ENCODE measurements at places on chromosomes 7 and 10.

DNA sequence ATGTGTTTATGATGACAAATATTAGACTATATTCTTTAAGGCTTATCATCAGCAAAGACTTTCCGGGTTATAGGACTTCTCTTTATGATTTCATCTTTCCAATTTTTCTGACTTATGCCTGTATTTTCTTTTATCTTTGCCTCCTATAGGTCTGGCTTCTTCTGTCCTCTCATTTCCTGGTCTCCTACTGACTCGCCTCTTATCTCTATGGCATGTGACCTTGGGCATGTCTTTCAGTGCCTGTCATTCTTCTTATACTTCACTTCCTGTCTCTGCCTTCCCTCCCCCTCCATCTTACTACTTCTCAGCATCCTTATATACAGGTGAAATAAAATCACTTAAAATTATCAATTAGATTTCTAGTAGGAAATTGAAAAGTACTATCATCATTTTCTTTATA is 42.2 kb downstream of the PCDH15 start:
- no peak for DNase-seq

GRCh38 chr10:7532723-7533498 is 122.1 kb upstream of the SFMBT2 start:
- no peak for DNase-seq

- DNase-seq = no peak
These were observed 17.1 kb upstream of the TMEM120A start for GRCh38 chr7:76011442-76011861.

DNA sequence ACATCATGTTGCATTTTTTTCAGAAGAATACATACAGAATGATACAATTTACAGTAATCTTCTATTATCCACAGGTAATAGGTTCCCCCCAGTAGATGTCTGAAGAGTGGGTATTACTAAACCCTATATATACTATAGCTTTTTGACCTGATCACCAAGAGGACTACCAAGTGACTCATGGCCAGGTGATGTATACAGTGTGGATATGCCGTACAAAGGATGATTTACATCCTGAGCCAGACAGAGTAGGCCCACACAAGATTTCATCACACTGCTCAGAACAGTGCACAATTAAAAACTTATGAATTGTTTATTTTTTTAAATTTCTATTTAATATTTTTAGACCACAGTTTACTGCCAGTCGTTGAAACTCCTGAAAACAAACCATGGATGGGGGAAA is 70.6 kb downstream of the STEAP1B start:
- no peak for DNase-seq

DNA sequence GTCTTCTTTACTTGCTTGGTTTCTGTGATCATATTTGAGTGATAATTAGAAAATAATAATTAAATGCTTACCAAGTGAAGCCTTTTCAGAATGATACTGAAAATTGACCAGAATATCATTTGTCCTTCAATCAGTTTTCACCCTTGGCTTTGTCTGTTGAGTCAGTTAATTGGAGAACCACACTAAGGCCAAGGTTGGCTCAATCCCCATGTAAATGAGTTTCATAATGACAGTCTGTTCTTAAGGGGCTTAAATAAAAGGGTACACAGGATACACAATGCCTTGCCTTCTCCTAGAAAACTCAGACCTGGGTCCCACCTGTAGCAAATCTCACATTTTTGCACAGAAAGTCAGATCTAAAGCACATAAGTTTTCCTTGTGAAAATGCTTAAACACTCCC is 31.3 kb upstream of the EGR2 start:
- no peak for DNase-seq

DNA sequence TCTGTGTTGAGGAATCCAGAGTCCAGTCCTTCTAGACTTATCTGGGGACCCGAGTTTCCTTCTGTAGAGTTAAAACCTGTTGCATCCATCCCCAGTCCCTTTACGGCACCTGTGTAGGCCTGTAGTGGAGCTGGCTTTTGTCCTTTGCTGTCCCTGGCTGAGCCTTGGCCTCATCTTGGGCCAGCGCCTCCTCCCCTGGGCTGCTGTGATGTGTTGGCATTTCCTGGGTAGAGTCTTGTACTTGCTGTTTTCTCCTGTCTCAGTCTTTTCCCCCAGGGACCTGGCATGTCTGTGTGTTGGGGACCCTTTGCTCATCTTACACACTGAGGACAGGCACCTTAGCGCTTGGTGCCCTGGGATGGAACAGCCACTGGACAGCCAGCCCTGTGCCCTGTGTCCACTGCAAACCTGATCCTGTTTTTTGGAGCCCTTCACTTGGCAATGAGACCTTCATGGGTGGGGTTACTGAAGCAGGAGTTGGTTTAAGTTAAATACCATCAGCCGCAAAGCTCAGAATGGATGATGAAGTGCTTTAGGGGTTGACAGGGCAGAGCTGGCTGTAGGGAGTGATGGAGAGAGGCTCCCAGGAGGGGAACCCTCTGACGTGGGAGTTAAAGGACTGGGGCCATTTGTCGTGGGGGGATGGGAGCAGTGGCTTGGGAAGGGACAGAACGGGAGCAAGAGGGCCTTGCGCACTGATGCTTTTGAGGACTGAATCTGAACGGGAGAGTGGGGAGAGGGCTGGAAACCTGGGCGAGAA is 50.9 kb downstream of the CUX1 start:
- no peak for DNase-seq

DNA sequence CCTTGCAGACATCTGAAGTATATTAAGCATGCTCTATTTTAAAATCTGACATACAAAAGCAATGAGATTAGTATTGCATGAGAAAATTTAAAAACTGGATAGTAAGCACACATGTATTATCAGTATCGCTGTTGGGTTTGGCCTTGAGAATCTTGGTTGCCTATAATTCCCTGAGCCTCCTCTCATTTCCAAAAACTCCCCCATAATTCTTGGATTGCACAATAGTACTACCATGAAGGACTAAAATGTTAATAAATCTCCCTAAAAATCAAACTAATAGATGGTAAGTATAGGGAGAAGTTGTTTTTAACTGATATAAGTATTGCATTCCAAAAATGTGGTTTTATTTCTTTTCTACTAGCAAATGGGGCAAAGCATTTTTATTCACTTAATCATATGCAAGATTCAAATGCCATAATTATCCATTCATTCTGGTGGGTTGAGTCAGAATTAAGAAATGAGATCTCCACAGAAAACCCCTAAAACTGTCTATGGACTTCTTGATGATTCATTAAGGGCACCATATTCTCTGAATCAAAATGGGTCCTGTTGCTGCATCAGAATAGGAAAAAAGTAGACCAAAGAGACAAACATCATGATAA is 10.3 kb upstream of the VIM start:
- no peak for DNase-seq

GRCh38 chr10:71964098-71964742 is at the start of gene CHST3:
CHST3 (plus strand) TSS chr10:71964395; CDS start chr10:72005843, 41,448 bp downstream.
- peak; percentile 37 for DNase-seq

DNA sequence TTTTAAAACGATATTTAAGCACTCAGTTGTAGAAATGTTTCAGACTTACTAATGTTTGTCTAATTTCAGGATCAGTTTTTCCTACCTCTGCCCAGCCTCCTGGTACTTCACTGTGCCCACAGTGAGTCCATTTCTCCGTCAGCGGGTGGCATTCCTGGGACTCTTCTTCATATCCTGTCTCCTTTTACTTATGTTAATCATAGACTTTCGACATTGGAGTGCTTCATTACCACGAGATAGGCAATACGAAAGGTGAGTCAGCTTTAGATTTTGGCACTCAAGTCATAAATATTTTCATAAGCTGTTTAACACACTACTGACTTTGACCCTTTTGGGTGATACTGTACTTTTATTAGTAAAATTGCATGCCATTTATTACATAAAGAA is 2.1 kb downstream of the ENTPD7 start:
- peak; percentile 73 for DNase-seq

DNA sequence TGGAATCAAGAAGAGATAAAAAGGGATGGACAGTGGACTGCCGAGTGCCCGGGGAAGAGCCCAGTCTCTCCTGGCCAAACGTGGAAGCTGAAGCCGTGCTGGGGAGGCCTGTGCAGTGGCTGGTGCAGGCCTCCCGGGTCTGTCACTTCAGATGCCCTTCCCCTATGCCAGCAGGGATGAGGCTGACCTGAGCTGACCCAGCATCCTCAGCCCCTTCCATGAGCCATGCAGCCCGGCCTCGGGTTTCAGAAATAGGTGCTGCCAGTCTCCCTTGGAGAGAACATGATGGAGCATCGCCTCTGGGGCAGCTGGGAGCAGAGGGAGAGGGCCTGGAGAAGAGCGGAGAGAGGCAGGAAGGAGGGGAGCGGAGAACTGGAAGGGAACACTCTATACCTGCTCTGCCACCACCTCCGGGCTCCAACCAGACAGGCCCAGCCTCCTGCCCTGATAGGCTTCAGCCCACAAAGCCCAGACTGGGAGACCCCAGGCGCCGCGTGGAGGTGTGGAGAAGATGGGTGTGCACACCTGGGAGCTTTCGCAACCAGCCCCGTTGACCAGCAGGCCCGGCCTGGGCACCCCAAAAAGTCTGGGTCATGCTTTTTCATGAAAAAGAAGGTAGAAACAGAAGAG is 68.6 kb upstream of the PPP2R2D start:
- DNase-seq = no peak

Measured in HTR-8/SVneo (cell line).